Stimulated activated CD4-positive, alpha-beta T cell treated with anti-CD3 and anti-CD28 coated beads, Interleukin-1b, Interleukin-23, amount 100 ng/mL, for 4 hours (primary cell): ENCODE measurements at places on chromosomes 11 and 22.
A peak's percentile ranks its signal among the peaks of the same experiment; 100 is the strongest.

- DNase-seq, result no peak
Observed at GRCh38 chr22:35576671-35577070, 36.0 kb downstream of the RASD2 start.

DNA sequence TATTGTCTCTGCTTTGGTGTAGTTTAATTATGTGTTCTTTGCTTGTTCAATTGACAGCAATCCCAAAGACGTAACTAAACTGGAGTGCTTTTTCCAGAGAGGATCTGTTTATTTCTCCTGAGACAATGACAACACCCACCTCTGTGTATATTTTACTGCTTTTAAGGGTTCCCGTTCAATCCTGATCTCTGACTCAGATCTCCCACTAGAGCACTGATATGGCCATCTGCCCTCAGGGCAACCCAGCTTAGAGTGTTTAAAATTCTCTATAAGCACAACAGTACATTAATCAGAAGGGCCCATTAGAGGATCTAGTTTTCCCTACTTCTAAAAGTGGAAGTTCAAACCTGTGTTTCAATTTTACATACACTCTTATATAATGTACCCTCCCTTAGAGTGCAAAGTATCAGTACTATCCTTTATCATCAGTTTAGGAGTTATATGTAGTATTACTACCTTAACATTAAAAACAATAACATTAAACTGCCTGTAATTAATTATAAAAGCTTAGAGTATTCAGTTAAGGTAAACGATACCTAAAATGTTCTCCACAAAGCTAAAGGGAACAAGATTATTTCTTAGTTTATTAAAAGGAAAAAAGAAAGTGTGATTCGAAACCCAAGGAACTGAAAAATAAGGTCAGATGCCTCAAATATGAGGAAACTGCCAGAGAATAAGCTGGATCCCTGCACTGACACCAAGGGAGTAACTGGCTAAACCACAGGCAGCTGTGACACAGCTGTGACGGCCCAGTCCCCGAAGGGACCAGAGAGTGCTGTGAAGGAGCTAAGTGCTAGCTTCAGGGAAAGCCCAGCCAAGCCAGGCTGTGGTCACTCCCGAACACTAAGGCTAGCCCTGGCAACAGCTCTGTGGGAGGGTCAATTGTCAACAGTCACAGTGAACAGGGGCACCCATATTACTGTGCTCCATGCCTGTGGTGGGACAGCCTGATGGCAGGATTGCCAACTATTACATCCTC is 15.2 kb downstream of the UFD1 start:
- DNase-seq, result no peak

- DNase-seq, result no peak
Observed at GRCh38 chr11:82405421-82405820, 328.2 kb downstream of the FAM181B start.

GRCh38 chr11:119029340-119030028 is 1.2 kb downstream of the SLC37A4 start:
- DNase-seq, result peak; percentile 25

- no peak for DNase-seq
Observed at GRCh38 chr11:129440028-129440713, 64.5 kb downstream of the BARX2 start.

- DNase-seq, result no peak
Observed at GRCh38 chr11:35978183-35978582, 34.3 kb downstream of the LDLRAD3 start.

GRCh38 chr11:82680252-82680651 is 53.4 kb downstream of the FAM181B start:
- no peak for DNase-seq

DNA sequence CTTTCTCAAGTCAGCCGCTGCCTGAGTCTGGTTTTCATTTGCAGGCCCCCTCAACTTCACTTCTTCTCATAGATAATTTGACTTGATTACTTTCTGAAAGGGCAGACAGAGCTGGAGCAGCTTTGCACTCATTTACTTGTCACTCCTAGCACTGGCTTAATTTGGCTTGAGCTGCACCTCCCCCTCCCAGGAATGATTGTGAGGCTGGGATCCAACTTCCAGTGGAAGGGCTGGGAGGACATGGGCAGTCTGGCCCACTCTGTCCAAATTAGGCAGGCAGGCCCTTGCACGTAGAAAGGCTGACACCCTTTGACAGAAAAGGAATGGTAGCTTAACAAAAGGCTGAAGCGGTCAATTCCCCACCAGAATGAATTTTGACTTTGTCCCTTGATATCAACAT is 453.9 kb downstream of the ETS1 start:
- DNase-seq, result no peak

DNA sequence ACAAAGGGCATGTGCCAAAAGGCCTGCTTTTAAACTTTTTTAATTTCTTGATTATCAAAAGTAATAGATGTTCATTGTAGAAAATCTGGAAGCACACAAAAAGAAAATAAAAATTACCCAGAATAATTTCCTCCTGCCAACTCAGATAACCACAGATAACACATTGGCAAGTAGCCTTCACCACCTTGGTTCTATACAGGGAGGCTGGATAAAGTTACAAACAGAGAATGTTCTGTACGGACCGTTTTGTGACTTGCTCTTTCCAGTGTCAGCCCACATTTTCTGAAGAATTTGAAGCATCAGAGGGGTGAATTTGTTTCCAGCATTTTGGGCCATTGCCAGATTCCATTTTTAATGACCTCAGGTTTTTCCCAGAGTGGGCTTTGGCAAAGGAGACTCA is 23.5 kb downstream of the TUG1 start:
- no peak for DNase-seq

DNA sequence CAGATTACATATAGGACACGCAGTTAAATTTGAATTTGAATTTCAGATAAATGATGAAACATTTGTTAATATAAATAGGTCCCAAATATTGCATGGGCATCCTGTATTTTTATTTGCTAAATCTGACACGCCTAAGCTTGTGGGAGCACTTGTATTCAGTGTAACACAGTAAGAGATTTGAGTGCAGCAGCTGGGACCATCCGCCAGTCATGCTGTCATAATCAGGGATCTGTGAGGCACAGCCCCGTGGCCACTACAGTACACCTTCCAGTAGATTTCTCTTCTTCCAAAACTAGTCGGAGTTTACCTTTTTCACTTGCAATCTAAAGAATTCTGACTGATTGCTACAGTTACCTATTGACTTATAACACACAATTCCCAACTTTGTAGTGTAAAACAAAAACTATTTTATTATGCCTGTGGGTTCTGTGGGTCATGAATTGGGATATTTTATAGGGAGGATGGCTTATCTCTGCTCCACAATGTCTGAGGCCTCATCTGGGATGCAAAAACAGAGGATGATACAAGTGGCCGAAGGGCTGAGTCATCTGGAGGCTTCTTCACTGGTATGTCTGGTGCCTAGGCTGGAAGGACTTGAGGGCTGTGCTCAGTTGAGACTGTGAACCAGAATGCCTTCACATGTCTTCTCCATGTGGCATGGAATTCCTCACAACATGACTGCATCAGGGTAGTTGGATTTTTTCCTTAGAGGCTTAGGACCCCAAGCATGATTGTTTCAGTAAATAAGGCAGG is 74.1 kb downstream of the PRSS23 start:
- DNase-seq, result no peak

DNA sequence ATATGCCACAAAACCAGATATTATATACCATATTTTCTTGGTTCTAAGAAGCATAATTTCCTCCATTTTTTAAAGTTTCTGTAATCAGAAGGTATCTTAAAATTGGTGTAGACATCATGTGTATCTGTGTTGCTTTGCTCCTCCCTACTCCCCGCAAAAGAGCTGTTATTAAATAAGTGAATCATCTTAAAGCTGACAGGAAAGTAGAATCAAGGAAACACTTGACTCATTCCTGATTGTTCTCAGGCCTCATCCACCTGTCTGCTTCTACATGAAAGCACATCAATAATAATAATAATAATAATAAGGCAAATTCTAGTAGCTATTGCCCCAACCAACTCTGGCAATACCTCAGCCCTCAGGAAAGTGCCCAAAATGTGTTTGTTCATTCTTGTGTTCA is 26.2 kb upstream of the GUCY1A2 start:
- DNase-seq, result no peak

- no peak for DNase-seq
Observed at GRCh38 chr11:57434640-57435546, 8.0 kb upstream of the SLC43A3 start.

GRCh38 chr22:42243802-42244060 is 26.7 kb downstream of the TCF20 start:
- DNase-seq, result no peak

DNA sequence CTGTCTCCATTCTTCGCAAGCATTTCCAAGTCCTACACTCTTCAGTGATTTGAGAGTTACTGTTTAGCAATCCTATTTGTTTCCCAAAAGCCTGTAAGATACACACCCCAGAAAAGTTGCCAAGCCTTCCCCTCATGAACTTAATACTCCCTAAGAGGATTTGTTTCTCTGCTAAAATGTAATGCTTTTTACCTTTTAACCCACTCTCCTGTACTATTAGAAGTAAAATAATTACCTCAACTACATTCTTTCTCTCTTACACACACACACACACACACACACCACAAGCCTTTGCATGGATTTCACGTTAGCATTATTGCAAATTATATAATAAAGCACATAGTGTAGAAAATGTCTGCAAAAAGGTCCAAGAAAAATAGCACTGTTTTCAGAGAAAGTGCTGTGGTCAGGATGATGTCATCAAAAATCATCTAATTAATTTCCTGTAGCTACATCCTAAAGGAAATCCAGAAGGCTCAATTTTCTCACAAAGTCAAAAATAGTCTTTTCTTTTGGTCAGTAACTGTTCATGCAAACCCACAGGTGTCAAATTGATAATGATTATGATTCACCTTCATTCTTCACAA is 364.1 kb upstream of the PITPNB start:
- DNase-seq, result no peak

DNA sequence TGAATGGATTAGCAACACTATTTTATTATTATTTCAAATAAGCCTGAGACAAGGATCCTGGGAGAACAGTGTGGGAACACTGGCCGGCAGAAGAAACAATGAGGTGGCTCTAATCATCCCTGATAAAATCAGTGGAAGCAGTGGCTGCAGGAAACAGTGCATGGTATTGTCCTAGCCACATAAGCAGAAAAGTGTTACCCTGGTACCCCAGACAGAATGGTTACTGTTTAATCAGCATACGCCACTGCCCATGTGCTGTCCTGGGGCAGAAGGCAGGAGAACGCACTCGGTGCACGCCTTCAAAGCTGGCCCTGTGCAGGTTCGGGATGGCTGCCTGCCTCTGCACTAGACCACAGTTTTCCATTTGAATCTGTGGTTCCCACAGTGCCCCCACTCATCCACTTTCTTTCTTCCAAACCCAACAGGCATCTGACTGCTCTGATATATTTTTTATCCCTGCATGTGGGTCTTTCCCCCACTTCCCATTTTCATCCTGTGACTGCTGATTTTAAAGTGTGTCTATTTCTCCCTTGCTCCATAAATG is 25.7 kb downstream of the OPCML start:
- DNase-seq, result no peak

DNA sequence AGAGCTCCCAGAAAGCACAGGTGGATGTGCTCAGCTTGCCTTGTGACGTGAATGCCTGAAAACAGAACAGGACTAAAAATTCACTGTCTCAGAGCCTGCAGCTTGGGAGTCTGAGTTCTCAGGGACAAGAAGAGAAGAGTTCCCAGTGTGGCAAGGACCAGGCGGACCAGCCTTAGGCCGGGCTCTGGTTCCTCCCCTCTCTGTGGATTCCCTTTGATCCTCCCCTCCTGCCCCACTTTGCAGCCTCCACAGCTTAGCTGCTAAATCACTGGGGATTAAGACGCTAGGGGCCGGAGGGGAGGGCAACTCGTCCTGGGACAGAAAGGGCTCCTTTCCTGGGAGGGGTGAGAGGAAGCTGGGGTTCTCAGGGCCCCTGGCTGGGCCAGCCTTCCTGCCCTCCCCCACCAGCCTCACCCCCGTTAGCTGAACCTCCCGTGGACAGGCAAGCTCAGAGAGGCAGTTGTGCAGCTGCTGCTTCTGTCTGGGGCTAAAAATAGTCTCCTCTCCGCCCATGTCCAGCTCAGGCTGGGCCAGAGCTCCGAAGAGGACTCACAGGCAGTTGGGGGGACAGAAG is 29.9 kb upstream of the JAM3 start:
- no peak for DNase-seq

DNA sequence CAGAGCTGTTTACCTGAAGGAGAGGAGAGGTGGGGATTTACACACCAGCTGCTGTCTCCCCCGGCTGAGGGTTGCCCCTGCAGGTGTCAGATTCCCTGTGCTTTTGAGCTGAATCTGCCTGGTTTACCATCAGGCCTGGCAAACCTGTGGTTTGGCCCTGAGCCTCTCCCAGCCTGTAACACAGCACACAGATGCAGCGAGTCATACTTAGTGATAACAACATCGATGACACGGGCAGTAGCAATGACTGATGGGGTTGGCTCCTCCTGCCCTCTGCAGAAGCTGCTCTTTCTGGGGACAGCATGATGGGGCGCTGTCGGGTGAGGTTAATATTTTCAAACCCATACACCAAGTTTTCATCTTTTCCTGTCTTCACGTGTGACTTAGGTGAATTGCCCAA is 380.0 kb upstream of the B3GAT1 start:
- no peak for DNase-seq

DNA sequence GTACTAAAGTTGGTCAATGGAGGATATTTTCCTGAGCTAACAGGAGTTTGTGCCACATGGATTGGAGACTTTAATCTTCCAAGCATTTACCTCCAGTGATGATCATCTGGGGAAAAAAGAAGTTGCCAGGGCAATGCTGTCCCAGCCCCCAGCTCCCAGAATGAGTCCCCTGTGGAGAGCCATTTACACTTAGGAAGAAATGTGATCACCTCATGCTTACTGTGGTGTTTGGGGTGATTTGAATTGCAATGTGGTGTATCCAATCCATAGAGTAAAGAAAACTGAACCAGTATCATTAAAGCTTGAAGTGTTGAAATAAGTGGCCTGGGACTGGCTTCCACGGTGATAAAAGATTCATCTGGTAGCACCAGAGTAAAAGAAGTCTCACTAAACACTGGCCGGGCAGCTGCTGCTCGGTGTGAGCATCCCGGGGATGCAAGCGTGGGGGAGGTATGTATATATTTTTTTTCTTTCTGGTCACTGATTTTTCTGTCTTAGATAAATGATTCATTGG is 117.2 kb upstream of the NTM start:
- no peak for DNase-seq

DNA sequence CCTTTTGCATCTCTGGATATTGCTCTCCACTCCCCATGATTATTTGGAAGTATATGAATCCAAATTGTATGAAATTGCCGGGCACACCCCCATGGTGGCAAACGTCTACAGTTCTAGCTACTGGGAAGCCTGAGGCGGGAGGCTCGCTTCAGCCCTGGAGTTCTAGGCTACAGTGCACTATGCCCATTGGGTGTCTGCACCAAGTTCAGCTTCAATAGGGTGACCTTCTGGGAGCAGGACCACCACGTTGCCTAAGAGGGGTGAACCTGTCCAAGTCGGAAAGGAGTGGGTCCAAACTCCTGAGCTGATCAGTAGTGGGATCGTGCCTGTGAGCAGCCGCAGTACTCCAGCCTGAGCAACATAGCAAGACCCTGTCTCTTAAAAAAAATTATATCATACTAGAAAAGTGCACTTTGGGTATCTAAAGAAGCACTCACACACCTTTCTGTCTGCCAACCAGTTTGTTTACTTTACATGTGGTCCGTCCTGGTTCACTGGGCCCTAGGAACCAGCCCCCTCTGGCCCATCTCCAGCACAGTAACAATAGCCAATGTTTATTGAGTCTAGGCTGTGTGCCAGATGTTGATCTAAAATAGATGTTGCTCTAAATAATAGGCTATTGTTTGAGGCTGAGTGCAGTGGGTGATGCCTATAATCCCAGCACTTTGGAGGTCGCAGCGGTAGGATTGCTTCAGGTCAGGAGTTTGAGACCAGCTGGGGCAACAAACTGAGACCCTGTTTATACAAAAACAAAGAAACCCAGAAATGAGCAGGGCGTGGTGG is 16.4 kb upstream of the KAT5 start:
- DNase-seq, result no peak

GRCh38 chr11:101188173-101188572 is 58.6 kb upstream of the PGR start:
- no peak for DNase-seq
